Amniotic stem cell (primary cell): ENCODE measurements at places on chromosomes 16 and 17.

- no peak for DNase-seq
Measured at GRCh38 chr17:59002126-59002525, 104.6 kb downstream of the TRIM37 start.

DNA sequence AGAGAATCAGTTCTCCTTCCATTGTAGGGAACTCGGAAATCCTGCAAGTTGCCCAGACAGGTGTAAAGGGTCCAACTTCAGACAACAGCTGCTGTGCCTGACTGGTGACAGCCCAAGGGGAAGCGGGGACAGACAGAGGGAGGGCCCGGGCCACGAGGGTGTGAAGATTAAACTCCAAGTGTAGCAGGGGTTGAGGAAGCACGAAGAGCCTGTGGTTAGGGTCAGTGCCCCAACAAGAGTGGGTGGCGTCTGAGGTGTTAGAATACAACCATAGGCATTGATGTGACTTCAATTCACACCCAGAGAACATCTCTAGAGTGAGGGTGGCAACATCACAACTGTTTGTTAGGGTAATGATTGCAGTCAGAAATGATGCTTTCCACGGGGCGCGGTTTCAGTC lies 39.1 kb downstream of the ASPA start:
- no peak for DNase-seq

- no peak for DNase-seq
Measured at GRCh38 chr16:69500496-69500895, 65.3 kb upstream of the NFAT5 start.

DNA sequence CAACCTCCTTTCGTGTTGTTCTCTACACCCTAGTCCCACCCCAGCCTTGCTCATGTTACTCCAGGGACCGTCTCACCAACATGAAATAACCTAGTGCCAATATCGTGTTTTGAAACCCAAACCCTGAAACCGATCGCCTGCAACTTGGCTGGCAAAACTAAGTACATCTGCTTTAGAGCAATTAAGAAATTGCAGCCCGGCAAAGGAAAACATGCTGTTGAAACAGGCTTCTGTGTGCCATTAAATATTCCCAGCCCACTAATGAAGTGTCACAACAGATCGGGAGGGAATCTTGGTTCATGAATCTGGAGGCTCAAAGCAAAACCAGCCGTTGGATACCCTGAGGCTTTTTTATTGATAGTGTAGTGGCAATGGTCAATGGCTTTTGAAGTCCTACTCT lies 48.3 kb upstream of the GPR139 start:
- no peak for DNase-seq

- no peak for DNase-seq
Measured at GRCh38 chr17:5823219-5823618, 238.9 kb upstream of the NLRP1 start.

DNA sequence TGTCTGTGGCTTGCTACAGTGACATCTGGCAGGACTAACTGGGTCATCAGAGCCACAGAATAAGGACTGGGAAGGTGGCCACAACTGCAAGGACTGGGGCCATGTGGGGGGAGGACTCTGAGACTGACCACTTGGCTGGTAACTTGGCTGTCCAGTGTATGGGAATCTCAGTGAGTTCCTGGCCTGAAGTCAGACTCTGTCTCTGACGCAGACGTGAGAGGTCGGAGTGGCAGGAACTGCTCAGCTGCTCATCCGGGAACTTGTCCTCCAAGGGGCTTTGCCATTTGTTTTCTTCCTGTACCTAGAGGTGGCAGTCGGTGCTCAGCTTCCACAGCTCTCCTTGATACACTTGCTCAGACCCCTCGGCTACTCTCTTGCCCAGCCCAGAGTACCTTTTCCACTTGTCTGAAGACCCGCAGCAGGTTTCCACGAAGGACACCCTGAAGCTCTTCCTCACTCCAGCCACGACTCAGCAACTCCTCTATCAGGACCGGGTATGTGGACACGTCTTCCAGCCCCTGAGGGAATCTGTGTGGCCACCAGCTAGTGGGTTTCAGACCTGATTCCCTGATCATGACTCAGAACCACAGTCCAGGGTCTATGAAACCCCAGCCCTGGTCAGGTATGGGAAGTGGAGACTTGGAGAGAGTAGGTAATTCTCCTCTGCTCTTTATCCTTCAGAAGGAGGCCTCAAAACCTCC lies 7.3 kb upstream of the DPEP3 start:
- DNase-seq, result no peak
